ENCODE measurements at places on chromosomes 6 and 20.

DNA sequence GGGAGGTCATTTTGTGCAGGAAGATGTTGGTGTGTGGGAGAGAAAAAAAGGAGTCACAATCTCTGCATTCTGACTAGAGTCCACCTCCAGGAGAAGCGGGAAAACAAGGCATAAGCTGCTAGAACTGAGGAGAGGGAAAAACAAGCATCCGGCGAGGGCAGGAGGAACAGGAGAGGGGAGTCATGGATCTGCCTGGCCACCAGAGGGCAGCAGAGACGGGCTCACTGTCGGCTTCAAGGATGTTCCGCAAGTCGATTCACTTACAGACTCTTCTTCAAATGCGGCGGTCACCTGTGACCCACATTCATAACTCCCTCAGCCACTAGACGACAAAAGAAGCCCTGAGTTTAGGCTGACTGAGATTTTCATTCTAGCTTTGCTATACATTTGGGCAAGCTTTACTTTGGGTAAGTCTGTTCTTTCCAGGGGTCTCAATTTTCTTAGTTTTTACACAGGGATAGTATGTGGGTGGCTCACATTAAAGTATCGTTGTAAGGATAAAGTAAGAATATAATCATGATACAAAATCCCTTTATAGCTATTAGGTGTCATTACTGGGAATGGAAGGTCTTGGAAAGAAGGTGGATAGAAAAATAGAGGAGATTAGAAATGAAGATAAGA lies 6.6 kb upstream of the BTNL2 start:
- DNase-seq = no peak

- no peak for DNase-seq
These were observed 63.8 kb downstream of the UBR2 start for GRCh38 chr6:42627674-42628073.

- DNase-seq = no peak
These were observed 31.2 kb downstream of the TREML1 start for GRCh38 chr6:41122918-41123317.

GRCh38 chr6:170131351-170131750 lies 159.5 kb downstream of the DLL1 start:
- DNase-seq = no peak

DNA sequence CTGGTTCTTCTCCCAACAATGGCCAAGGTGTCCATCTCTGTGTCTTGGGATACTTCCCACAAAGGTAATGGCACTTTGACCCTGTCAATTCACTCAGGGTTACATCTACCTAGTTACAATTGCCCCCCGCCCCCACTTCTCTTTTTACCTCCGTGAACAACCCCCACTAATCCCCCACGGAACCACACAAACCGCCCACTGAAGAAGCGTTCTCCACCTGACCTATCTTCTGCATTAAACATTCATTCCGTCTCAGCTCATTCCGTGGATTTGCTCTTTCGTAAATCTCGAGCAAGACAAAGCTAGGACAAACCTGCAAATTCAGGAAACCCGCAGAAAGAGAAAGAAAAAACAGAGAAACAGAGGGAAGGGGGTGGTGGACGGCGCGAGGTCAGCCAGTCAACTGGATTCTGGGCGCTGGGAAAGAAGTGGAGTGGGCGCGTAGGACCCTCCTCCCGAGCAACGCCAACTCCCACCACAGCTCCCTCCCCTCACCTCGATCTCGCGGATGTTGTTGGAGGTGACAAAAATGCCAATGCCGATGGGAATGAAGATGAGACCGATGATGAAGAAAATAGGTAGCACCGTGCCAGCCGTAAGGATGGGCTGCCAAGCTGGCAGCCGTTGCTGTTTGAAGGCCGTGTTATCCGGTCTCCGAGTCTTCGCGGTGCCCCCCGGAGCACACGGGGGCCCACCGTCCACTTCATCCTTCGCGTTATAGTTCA lies 523 bp downstream of the TMEM30A start:
- no peak for DNase-seq

All from NCI-H2081 treated with DMSO at 0.1 percent for 48 hours (cell line).